ENCODE measurements at places on chromosomes 4 and X.
A peak's percentile ranks its signal among the peaks of the same experiment; 100 is the strongest.

GRCh38 chr4:14196131-14196530 lies 568.6 kb upstream of the BOD1L1 start:
- DNase-seq = no peak

- DNase-seq = no peak
These were observed 234.0 kb downstream of the OPHN1 start for GRCh38 chrX:68199062-68199848.

- no peak for DNase-seq
These were observed 34.8 kb upstream of the MUC7 start for GRCh38 chr4:70437197-70437596.

GRCh38 chrX:112841820-112842157 lies 1.2 kb upstream of the AMOT start:
- DNase-seq = no peak

DNA sequence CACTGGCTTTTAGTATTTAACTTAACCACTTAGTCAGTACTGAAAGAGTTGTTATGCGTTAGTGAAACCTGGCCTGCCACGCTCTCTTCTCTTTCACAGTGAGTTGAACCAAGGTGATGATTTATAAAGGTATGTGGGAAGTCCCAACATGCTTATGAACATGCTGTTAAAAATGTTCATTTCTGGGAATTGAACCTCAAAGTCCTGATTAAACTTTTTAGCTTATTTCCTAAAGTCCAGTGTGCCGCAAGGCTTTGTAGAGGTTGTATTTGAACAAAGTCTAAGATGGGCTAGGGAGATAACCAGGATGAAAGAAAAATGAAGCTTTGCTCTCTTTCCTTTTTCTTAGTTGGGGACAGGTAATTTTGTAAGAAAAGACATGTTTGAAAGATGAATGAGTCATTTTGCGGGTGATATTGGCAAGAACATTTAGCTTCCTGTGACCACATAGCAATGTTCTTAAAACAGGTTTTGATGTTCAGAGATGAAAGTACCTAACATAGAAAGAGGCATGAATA lies 270.3 kb downstream of the DTHD1 start:
- DNase-seq = no peak

GRCh38 chr4:113394730-113395530 lies 345.5 kb downstream of the ANK2 start:
- peak; percentile 16 for DNase-seq

- no peak for DNase-seq
These were observed 157.1 kb downstream of the TRIML1 start for GRCh38 chr4:188296331-188296730.

DNA sequence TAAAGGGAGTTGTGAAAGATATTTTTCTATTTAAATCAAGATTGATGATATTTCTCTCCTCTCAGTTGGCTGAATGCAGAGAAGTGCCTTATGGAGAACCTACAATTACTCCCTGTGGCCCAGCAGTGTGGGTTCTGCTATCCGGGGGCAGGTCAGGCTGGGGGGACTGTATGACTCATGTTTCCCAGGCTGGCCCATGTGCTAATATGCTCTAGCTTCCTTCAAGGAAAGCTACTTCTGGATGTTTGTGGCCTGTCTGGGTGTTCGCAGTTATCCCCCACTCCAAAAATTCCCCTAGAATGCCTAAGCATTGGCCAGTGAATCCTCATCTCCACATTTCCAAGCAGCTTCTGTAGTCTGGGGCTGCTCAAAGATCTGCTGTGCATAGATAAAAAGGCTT lies 58.9 kb upstream of the SPP1 start:
- DNase-seq = no peak

DNA sequence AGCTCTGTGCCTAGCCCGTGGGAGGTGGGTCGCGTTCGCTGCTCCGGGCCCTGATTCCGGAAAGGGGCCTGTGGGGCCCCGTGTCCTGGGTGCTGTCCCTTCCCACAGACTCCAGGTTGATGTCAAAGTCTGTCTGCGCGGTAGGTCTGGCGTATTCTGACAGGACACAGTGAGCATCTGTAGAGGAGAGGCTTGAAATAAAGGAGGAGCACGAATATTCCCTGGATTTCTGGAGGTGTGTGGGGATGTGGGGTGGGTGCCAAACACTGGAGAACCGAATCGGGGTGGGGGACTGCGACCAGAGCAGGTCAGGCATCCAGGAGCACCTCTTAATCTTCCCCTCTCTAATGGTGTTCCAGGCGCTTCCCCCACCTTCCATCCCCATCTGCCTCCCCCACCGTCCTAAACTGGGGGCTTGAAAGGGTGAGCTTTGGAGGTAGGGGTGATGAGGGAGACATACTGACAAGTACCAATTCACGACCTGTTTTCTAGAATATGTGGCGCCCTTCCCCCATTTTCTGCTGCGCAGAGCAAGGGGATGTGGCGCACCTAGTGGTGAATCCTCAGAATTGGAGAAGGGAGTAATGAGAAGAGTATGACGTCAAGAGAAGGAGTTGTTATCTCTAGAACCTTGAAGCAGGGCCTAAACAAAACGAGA lies 877 bp downstream of the GPRASP1 start:
- DNase-seq = no peak

DNA sequence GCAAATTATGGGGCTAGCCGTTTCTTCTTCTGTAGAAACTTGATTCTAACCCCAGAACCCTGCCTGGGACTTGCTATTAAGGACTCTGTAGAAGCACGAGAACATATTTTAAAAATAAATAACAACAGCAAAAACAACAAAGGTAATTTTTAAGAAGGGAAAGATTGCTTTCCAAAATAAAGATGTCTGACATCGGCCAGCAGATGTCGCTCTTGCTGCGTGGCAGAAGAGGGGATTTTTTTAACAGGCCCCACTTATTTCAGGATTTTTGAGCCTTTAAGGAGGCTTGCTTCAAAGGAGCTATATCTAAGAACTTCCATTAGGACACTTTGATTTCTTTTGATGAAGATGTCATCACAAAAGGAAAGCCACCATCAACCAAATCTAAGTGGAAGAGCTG lies 62.8 kb upstream of the EGFL6 start:
- peak; percentile 5 for DNase-seq

DNA sequence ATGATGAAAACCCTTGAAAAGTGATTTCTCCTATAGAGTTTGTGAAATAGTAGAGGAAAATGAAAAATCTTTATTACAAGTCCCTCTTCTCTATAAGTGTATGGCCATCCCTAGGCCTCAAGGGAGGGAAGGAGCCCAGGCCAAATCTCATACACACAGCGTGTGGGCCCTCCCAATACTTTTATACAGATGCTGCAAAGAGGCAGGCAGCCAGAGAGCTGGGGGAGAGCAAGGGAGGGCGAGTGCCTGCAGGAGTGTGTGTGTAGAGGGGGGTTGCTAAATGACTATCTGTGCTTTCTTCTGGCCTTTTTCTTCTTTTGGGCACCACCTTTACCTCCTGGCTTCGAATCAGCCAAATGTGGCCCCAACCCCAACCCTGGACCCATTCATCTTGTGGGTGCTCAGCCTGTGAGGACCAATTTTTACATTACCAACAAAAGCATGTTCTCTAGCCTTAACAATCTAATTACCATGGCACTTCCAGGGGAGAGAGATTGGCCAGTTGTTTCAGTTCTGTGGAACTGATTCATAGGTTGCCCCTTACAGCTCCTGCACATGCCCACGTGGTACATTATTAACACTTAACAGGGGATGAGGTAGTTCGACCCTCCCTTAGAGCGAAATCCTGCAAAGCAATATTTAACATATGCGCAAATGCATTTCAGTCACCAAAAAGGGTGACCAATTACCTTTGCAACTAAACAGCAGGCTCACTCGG lies 2.0 kb downstream of the GPC3 start:
- no peak for DNase-seq

DNA sequence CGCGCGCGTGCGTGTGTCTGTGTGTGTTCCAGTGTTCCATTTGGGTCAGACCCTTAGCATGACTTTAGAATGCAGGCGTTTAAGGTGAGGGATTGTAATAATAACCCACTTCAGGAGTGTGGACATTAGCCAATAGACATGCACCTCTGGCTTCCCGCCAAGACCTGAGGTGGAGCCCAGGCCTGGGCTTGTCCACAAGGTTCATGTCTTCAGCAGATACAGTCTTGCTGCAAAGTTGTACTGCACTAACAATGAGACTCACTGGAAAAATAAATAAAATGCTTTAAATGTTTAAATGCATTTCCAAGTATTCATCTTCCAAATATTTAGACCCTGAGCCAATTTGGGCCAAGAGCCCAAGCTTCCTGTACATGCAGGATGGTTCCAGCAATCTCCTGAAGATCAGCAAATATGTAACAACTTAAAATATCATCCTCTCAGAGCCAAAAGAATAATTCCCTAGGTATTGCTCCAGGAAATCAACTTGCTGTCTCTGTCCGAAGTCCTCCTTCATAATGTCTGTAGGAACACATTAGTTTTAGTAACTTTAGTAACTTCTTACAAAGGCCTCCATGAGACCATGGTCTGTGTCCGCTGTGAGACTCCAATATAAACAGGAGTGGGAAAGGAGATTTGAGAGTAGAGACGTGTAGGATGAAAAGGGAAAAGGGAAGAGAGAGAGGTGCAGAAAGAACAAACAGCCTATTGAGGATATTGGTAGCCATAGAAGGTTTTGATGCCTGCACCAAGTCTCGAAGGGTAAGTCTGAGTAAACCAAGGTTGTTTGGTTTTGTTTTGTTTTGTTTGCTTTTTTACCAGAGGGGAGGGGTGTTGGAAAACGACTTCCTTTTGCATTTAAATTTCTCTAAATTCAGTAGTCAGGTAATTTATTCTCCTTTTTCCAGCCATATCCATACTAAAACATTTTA lies 98.5 kb upstream of the KLF3 start:
- DNase-seq = no peak

GRCh38 chr4:13151194-13151593 lies 332.9 kb downstream of the RAB28 start:
- DNase-seq = no peak

DNA sequence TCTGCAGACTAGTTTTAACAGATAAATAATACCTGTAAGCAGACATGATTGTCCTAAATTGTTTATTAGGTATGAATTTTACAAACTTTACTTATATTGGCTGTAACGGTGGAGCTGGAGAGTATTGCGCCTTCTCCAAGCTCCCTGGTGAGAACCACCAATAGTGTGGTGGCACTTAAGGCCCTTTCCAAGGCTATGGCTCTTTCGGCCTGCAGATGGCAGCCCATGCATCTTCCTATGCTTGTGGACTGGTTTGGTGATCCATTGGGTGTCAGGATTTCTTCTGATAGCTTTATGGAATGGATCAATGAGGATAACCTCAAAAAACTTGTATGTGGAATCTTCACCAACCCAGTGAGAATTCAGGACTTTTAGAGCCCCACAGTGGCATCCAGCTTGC lies 7.8 kb downstream of the LARP1B start:
- DNase-seq = no peak

DNA sequence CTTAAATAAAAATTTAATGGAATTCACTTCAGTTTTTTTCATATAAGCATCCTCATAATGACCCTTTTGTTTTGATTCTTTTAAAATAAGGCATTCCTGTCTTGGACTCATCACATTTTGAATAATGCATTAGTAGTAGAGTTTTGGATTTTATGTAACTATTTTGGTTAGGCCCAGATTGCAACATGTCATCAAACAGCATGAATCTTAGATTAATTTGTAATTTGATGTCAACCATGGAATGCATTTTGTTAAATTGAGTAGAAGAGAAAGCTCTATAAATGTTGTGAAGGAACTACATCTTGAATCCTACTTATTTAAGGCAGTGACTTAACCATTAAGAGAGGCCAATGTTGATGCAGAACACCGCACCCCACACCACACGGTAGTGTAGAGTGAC lies 3.1 kb downstream of the DIAPH2 start:
- no peak for DNase-seq

- DNase-seq = no peak
These were observed 22.4 kb downstream of the GAB1 start for GRCh38 chr4:143358923-143359643.

DNA sequence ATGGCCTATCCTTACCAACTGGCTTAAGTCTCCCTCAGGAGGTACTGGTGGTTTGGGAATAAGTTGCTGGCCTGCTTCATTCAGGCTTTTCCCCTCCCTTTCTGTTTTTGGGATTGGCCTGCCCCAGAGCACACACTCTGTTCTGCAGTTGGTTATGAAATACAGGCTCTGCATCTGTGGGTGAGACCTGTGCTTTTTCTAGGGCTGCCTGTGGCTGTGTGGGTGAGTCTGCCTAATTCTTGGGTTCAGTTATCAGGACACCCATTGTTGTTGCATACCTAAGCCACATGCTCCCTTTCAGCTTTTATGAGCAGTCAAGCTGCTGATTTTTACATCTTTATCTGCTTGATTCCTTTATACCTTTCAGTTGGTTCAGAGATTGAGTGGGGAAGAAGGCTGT lies 19.0 kb upstream of the CWH43 start:
- no peak for DNase-seq

- no peak for DNase-seq
These were observed 391.8 kb upstream of the EPHA5 start for GRCh38 chr4:66062044-66062443.

- DNase-seq = no peak
These were observed 32.3 kb upstream of the ZFX start for GRCh38 chrX:24117258-24117657.

- no peak for DNase-seq
These were observed 8.1 kb upstream of the SLC25A6 start for GRCh38 chrX:1400049-1400448.

DNA sequence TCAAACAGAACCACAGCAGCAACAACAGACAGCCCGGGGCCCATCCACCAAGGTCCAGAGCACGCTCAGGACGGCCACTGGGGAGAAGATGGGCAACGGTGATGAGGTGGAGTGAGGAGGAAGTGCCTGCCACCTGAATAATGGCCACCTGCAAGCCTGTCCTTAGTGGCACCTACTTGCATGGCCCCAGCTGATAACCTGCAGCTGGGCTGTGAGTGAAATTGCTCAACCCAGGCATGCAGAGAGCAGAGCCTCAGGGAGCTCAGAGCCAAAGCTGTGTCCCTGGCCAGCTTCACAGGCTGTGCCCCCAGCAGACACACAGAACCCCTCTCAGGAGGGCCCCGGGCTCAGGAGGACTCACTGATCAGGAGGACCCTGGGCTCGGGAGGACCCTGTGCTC lies 102.4 kb upstream of the ADRA2C start:
- DNase-seq = no peak

DNA sequence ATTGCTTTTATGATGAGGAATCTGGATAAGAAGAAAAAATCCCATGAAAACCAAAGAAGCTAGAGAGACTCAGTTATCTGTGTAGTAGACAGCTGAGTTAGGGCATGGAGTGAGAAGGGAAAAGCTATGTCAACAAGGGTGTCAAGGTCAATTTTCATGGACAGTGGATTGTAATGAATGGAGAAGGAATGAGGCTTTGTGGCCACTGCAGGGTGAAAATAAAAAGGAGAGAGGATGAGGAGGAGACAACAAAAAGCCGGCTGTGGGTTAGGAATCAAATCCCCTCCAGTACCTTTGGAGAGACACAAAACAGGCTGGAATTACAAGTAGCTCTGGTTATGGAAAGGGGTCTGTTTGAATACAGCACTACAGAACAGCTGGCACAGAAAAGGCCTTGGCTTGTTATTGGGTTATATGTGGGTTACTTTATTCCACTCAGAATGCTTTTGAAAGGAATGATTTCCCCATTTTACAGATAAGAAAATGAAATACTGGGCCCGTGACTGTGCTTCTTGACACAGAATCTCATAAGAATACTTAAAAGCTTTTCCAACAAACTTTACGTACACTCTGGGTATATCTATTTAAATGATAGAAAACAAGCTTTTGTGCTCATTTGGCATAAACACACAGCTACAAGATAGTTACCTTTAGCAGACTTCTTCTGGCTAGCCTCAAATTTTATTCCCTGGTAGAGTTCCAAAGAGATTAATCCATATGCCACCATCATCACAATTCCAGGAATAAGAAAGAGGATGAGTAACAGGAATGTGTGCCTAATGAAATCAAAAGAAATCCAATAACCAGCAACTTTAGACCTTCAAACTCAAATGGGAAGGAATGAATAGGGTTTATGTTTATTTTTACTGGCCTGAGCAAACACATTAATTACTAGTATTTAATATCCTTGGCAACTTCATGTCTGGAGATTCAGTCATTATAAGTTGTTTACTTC lies 7.5 kb downstream of the CCKAR start:
- no peak for DNase-seq

Data from stimulated activated CD8-positive, alpha-beta memory T cell treated with anti-CD3 and anti-CD28 coated beads, Interleukin-4, amount 100 ng/mL, for 4 hours (primary cell).